ENCODE measurements at places on chromosomes 4 and X.

DNA sequence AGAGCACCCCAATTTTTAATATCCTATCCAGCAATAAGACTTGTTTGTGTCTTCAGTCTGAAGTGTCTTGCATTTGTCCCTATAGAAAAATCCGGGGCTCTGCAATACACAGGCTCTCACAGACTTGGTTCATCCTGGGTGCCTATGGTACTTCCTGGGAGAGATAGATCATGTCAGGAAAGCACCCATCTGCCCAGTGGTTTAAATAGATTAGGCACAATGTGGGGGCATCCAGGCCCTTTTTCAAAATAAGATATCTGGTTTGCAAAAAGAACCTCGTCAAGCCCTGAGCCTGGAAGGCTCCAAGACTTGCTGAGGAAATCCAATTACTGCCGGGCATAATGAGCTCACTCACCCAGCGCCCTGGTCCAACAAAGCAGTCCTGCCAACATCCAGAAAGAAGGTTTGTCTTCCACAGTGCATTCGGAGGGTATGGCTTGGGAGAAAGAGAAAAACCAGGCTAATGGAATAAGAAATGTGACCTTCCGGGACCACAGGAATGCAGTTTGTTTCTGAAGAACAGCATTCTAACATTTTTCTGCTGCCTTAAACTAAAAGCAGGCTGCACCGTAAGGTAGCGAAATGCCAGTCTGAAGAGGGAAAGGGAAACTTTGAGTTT, 11.6 kb downstream of the JAKMIP1 start:
- peak; percentile 68 for DNase-seq

DNA sequence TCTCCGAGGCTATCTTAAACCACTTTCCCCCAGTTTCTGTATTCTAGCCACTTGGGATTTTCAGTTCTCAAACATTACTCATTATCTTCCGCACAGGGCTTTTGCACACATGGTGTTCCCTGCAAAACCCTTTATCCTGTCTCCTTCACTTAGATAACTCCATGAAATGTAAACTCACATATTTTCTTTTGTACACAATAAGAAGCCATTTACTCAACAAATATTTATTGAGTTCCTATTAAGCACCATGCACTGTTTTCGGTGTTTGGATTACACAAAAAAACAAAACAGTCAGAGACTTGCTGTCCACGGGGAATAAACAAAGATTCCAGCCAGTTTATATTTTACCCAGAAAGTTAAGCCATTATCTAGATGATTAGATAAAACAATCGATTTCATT, 42.5 kb upstream of the UNC5C start:
- DNase-seq, result no peak

DNA sequence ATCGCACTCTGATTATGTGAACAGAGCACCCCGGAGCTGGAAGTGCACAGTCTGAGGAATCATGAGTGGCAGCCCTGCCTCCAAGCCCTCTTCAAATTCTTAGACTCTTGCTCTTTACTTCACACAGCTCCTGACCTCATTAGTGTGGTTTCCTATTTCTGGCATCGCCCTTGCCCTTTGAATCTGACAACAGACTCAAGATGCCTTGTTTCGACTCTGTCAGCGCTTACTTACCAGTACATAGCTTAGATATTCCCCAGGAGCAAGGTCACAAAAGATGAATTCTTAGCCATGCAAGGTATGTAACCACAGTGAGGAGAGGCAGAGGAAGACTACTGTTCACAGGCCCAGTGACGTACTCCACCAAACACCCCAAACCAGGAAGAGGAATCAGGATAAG, 167.2 kb downstream of the KDR start:
- DNase-seq, result no peak

DNA sequence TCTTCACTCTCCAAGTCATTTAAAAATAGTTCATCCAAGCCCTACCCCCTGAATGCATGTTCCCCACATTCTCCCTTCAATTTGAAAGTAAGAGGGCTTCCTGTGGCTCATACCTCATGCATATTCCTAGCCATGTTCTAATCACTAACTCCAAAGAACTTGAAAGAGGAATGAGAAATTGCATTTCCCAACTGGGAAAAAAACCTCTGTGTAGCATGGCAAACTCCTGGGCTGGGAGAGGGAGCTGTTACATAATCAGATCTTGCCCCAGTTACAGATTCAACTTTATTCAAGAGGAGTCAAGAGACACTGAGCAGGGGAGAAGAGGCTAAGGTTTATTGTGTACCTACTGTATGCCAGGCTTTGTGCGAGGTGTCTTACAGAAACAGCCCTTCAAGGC, 90.2 kb downstream of the SLC2A9 start:
- no peak for DNase-seq

DNA sequence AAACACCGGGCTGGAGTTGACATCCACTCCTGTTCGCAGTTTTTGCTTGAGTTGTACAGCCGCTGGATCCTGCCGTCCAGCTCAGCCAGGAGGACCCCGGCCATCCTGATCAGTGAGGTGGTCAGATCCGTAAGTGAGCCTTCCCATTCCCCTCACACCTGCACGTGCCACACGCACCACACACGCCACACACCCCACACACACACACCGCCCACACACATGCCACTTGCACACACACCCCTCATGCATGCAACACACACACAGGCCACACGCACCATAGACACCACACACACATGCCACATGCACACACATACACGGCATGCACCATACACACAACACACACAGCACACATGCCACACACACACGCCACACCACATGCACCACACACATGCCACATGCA, 20.1 kb upstream of the MSANTD1 start:
- DNase-seq, result no peak

GRCh38 chr4:143404555-143404954, 67.9 kb downstream of the GAB1 start:
- DNase-seq, result no peak

GRCh38 chrX:69015156-69015555, 150.1 kb downstream of the PJA1 start:
- DNase-seq, result no peak

DNA sequence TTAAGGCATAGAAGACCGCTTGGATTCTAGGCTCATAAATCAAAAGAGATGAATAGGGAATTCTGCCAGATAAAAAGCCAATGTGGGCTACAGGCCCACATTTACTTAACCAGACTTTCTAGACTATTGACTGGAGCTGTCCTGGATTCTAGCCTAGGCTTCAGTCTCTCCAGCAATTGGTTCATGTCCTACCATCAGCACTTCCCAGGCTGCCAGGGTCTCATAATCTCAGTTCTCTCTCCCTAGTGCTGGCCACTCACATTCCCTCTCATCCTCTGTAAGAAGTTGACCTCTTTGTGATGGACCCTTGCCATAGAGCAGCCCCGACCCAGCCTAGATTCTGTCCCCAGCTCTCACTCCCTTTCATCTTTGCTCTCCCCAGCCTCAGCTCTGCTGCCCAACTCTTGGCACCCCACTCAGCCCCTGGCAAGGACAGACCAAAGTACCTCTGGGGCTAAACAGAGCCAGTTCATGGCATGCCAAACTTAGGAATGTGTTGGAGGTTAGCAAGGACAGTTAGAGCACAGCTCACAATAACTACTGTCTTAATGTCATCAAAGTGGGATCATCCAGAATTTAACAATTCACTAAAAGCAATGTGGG, 396.2 kb downstream of the INPP4B start:
- DNase-seq, result no peak

GRCh38 chrX:54093571-54093970, 49.3 kb upstream of the PHF8 start:
- DNase-seq, result no peak

GRCh38 chr4:82090717-82091116, 283.1 kb downstream of the HNRNPD start:
- no peak for DNase-seq

- DNase-seq, result no peak
Observed at GRCh38 chr4:4610672-4611071, 68.8 kb upstream of the STX18 start.

DNA sequence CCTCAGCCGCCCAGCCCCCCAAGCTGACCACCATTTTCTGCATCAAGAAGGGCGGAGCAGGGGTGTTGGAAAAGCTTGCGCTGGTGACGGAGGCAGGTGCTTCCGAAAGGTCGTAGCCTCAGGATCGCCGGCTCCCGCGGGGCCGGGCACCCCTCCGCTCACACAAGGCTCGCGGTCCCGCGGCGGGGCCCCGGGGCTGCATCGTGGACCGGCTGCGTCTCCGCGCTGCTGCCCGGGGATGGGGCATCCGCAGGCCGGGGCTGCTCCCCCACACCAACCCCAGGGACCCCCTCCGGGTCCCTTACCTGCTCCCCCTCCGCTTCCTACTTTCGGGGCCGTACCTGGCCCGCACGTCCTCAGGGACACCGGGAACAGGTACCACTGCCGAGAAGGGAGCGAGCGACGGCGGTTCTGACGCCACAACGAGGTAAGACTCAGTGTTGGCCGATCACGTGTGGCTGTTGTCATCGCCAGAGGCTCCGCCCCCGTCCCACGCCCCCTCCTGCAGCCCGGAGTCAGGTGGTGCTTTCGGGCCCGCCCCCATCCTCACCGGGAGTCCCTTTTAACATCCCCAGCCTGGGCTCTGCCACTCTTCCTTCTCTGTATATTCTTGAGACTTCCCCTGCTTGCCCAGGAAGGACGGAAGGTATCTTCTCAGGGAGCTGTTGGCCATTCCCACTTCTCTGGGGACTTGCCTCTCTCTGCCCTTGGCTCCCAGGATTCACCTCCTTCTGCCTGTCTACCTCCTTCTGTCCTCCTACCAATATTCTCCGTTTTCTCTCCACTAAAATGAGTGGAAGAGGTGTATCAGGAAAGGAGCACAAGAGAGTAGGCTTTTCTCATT, at the start of gene BEX2:
Gene BEX2, minus strand, starts transcription at position 436 of the 844 bp plus-strand sequence. CDS start 1,014 bp downstream, outside the sequence.
- DNase-seq, result peak; percentile 90

DNA sequence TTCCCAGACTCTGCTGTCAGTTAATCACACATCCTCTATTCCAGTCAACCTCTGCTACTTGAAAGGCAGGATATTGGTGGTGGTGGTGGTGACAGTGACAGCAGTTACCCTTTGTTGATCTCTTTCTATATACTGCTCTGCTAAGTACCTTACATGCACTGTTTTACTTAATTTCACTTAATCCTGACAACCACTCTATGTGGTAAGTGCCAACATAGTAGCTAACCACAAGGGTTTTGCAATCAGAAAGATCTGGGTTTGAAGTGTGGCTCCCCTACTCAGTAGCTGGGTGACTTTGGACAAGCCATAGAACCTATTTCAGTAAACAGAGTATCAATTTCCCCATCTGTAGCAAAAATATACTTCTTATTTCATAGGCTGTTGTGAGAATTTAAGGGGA, 24.2 kb upstream of the F9 start:
- DNase-seq, result no peak

- peak; percentile 93 for DNase-seq
Observed at GRCh38 chrX:149504915-149505651, at the start of gene IDS. IDS (minus strand) TSS chrX:149505306; CDS start chrX:149505137, 169 bp downstream.

Measured in Ammon's horn (tissue), 1 donor.